ENCODE measurements at places on chromosomes 13 and 19.

DNA sequence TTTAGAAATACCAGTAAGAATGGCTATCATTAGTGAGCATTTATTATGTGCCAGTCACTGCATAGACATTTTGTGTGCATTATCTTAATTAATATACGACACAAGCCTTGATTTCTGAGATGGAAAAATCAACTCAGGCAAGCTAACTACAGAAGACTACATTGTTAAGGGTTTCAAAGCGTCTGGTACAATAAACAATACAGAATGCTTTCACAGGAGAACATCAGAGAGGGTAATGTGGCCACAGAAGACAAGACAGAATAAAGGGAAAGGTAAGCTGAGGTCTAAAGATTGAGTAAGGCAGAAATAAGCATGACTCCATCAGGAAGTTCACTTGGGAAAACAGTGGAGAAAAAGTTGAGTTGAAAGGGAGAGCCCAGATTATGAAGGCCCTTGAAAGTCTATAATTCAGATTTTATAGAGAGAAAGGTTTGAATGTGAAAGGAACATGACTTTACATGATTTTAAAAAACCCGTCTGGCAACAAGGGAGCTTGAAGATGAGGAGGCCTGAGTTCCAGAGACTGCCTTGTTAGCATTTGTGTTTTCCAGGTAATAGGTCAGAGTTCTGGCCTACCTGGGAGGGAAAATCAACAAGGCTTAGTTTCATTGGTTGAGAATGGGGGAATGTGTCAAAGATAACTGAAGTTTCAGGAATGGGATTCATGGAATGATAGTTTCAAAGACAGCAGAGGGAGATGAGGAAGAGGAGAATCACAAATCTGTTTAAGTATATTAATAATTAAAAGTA is 1.8 kb upstream of the MBNL2 start:
- DNase-seq: no peak

- no peak for DNase-seq
Measured at GRCh38 chr13:51687947-51688714, 103.9 kb downstream of the WDFY2 start.

GRCh38 chr19:15198951-15199660 is 1.7 kb downstream of the NOTCH3 start:
- no peak for DNase-seq

GRCh38 chr13:90838317-90838960 is 509.0 kb upstream of the MIR17HG start:
- DNase-seq: no peak

- DNase-seq: no peak
Measured at GRCh38 chr13:57877601-57878000, 246.1 kb downstream of the PCDH17 start.

DNA sequence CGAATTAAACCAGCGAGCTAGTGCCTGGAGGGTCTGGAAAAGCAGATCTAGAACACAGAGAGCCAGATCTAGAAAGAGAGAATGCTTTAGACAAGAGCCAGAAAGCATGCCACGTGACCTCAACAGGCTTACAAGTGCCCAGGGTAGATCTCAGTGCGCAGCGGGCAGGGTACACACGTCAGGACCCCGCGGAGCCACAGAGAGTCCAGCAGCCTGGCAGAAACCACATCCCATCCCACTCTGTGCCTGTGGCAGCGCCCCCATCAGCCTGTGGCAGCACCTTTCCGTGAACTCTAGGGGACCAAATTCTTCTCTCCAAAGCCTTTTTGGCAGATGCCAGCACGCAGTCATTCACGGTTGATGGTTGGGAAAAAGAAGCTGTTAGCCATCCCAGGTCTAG is 5.9 kb downstream of the ARHGEF1 start:
- no peak for DNase-seq

- DNase-seq: no peak
Measured at GRCh38 chr13:76091076-76091475, 454.9 kb downstream of the LMO7 start.

GRCh38 chr19:7415163-7415856 is 66.6 kb downstream of the ARHGEF18 start:
- DNase-seq: no peak

- no peak for DNase-seq
Measured at GRCh38 chr19:51359294-51359693, 6.9 kb downstream of the ETFB start.

- no peak for DNase-seq
Measured at GRCh38 chr13:72229067-72229466, 362.1 kb upstream of the DACH1 start.

GRCh38 chr19:30167206-30167868 is 204.8 kb upstream of the ZNF536 start:
- DNase-seq: no peak

DNA sequence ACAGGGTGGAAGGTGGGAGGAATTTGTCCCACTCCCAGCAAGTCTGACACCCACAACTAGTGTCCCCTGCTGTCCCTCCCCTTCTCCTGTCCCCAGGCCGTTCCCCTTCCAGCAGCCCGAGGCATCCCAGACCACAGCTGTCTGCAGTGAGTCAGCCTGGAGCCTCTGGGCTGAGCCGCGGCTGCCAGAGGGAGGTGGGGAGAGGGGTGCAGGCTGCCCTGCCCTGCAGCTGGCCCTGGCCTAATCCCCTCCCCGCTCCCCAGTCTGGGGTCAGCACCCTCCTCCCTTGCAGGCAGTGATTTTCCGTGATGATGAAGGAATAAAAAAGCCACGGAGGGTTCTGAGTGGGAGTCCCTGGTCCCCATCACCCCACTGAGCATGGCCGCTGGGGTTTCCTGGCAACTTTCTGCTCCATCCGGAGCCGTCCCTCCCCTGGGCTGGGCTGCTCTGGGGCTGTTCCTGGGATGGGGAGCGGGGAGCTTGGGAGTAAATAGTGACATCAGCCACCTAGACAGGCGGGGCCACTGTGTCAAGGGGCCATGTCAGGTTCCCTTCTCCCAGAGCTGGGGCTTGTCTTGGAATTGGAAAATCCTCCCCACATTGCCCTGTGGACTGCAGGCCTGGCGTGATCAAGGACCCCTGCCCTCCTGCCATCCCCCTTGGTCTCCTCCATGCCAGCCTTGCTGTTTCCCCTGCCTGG is 16.8 kb downstream of the SPC24 start:
- no peak for DNase-seq

DNA sequence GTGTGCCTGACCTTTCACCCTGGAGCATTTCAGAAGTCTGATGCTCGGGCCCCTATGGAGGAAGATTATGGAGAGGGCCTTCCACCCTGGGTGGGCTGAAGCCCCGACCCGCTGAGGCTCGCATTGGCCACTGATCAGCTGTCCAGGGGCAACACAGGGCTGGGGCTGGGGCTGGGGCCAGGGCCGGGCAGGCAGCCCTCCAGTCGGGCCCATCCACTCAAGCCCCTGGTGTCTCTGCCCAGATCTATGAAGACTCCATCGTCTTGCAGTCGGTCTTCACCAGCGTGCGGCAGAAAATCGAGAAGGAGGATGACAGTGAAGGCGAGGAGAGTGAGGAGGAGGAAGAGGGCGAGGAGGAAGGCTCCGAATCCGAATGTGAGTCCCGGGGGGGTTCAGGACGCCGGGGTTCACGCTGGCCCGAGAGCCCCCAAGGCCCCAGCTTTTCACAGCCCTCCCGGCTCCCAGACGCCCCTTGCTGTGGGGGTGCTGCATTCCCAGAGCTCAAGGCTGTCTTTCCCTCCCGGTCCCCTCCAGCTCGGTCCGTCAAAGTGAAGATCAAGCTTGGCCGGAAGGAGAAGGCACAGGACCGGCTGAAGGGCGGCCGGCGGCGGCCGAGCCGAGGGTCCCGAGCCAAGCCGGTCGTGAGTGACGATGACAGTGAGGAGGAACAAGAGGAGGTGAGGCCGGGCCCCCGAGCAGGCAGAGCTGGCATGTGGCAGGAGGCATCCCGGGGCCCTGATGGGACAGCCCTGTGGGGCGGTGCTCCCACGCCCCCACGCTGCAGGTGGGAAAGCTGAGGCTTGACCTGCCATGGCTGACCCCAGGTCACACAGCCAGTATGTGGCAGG is 29.5 kb upstream of the LDLR start:
- DNase-seq: no peak

DNA sequence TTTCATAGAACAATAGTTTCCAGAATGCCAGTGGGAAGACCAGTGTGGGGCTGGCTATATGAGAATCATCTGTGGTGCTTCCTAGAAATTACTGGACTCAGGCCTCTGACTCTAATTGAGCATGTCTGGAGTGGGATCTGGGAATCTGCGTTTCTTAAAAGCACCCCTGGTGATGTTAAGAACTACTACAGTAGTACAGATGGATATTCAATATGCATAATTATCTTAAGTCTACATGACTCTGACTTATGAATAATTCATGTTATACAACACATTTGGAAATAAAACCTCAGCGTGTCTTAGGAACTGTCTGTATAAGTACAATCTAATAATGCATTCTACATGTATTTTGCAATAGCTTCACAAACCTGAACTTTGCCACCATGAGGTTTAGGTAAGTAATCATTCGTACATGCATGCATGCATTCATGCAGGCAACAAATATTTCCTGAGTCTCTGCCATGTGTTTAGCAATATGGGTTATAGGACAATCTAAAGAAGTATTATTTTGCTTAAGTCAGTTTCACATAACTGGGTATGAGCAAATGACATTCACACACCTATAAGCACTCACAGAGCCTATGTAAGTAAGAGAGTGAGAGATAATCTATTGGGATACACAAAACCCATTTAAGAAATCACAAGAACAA is 62.0 kb downstream of the EPSTI1 start:
- no peak for DNase-seq
